ENCODE measurements at places on chromosomes 1 and 21.

GRCh38 chr1:1441002-1441888 lies 5.8 kb downstream of the VWA1 start:
- DNase-seq = peak; percentile 26

DNA sequence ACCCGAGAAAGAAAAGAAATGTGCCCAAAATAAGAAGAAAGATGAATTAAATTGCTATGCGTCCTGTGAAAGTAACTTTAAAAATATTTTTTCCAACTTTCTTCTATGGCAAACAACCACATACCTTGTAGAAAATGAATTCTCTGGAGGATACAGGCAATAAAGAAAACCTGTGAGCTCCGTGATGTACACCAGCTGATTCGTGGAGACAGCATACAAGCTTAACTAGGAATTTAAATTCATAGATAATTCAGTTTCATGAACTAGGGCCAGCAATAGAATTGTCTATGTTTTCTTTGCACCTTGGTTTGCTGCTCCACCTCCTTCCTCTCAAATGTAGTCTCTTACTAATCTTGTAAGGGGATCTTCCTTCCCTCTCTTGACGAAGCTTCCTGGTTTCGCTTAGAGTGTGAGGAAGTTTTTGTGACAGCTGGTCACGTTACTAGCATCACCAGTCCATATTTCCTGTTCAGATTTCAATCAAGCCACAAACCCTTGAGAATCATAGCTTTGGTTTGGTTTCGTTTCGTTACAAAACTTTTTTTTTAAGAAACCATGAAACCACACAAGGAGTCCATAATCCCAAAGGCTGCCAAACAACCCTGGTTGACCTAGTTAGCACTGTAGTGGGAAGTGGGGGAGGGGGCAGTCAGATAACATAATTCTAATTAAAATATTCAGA lies 35.8 kb downstream of the GREM2 start:
- no peak for DNase-seq

DNA sequence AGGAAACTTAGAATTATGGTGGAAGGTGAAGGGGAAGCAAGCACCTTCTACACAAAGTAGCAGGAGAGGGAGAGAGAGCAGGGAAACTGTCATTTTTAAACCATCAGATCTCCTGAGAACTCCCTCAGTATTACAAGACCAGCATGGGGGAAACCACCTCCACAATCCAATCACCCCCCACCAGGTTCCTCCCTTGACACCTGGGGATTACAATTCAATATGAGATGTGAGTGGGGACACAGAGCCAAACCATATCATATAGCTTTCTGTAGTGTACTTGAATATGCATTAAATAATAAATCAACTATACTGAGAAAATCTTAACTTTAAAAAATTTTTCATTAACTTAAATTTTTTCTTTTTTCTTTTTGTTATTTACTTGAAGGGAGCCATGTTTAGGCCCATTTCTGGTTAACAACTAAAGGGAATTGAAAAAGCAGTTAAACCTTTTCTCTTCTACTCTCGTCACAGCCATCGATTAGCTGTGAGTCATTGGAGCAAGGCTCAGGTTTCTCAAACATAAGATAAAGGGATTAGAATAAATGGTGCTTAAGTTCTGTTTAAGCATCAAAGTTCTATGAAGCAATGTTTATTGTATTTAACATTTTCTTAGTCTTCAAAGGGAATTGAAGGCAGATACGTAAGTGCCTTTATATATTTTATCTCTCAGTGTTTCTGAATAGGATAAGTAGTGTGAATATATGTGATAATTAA lies 72.2 kb upstream of the DPT start:
- DNase-seq = no peak

- DNase-seq = no peak
Measured at GRCh38 chr1:167628741-167629515, 1.1 kb upstream of the RCSD1 start.

DNA sequence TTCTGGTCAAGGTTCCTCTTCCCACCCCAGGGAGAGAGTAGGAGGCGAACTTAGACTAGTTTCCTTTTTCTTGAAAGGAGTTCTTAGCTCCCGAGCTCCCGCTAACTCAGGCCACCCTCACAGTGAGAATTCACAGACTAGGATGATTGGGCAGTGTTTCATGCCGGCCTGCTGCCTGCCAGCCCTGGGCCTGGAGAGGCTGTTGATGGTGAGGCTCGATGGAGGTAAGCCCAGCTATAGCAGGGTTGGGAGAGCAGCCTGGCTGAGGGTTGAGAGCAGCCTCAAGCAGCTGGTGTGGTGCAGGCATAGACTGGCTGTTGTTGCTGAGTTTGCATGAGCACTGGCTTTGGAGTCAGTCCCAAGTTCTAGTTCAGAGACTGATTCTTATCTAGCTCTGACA lies 274.4 kb downstream of the MATN1 start:
- DNase-seq = no peak

GRCh38 chr1:156421939-156422601 lies 53.1 kb downstream of the RHBG start:
- no peak for DNase-seq

- no peak for DNase-seq
Measured at GRCh38 chr1:114700036-114700600, 4.8 kb upstream of the AMPD1 start.

DNA sequence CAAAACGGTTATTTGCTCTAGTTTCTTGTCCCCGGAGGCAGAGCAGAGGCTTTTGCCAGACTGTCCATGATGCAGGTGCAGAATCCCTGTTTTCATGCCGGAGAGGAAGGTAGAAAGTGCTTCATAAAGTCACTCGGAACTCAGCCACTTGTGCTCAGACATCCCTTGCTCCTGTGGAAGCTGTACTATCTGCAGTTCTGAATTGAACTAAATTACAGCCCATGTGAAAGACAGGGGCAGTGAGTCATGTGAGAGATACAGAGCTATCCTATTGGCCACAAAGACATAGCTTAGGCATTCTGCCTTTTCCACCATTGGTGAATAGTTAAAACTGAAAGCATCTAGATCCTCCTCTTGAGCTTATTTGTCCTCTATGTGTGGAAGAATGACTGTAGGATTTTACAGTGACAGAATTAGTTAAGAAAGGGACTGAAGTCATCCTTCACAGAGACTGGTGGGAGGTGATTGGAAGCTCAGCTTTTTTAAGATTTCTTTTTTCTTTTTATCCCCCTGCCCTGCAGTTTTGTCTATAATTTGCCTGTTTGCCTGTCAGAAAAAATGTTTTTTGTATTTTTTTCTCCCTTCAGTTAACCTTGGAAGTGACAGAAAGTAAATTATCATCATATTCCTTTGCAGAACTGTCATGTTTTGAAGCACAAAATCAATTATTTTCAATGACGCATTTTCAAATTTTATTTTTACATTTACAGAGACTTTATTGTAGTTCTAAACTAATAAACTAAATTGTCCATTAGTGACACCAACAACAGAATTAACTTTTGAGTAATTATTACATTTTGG lies 298.6 kb downstream of the PTPRC start:
- no peak for DNase-seq

GRCh38 chr1:246809473-246809872 lies 85.3 kb downstream of the SCCPDH start:
- no peak for DNase-seq

- no peak for DNase-seq
Measured at GRCh38 chr1:246110343-246111219, 396.5 kb downstream of the SMYD3 start.

DNA sequence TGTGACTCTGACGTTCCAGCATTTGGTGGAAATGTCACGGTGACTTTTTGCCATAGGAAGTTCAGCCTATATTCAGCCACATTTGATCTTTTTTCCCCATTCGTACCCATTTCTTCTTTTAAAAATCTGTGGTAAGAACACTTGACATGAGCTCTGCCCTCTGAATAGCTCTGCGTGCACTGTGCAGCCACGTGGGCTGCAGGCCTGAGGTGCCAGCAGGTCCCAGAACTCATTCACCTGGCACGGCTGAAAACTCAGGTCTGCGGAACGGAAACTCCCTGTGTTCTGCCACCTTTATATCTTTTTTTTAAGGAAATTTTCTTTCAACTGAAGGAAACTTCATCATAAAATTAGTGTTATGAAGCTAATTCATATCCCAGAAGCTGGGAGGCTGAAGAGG lies 28.6 kb downstream of the CEP104 start:
- DNase-seq = no peak

GRCh38 chr1:199734186-199734585 lies 293.3 kb upstream of the NR5A2 start:
- no peak for DNase-seq

DNA sequence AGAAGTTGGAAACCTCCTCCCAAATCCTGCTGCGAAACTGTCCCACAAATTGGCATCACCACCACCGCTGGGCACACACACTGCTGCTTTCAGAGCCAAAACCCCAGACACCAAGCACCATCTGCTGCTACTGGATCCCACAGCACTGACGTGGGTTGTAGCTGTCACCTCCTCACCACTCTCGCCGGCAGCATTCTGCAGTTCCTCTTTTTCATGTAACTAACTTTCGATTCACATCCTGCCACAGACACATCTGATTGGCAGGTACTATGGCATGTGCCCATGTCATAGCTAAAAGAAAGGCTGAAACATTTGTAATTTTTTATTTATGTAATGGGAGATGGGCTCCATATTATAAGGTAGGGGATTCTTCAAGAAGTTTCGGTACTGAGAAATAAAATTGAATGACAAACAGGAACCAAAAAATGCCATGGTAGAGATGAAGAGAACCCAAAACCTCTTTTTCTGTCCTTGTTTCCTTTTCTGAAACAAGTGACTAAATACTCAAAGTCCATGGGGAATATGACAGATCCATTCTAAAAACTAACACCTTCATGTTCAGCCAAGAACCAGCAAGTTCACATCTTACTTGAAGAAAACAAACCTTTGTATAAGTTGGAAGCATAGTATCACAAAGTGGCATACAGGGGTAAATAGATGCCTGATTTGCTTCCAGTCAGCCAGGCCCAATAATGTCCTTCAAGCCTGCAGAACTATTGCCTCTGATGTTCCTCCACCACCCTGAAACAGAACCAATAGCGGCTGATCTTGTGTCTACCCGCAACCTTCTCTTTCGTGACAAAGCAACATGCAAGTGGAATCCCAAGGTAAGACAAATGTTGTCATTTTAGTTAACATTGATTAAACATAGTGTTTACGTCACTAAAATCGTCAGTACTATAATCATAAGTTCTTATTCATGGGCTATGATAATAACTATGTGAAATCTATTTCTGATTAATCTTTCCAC lies 26.6 kb upstream of the RGS13 start:
- peak; percentile 21 for DNase-seq

- DNase-seq = no peak
Measured at GRCh38 chr1:110112143-110112542, at the start of gene UBL4B. Gene UBL4B, plus strand, starts transcription at chr1:110112443. Its CDS starts 92 bp downstream, at chr1:110112535.

- no peak for DNase-seq
Measured at GRCh38 chr1:176885751-176886150, 278.8 kb downstream of the ASTN1 start.

DNA sequence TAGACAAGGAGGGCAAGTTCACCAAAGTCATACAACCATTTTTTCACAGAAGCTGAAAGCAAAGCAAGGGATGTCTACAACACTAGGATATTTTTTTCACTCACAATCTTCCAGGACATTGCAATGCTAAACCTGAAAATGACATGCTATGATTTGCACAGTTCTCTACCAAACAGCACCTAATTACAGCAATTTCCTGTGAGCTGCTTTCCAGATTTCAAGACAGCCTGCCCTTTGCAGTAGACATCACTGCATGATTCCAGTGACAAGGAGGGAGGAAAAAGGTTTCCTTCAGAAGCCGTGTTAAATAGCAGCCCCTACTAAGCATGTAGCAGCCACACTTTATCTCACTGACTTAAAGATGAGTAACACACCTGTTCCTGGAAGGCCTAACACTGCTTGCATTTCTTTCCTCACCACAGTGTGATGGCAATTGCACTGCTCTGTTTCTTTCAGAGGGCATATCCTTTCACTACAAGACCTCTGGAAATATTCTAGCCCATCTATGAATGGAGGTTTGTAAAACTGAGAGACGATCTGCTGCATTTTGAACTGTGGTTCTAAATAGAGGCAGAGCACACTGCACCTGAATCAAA lies 97.1 kb downstream of the DUSP10 start:
- DNase-seq = no peak

GRCh38 chr1:150807249-150808023 lies 624 bp downstream of the CTSK start:
- DNase-seq = no peak
